ENCODE measurements at places on chromosomes 5 and 9. TPM values are rescaled to one million over a fixed set of nuclear protein-coding genes. Genes with fewer than 3 reads are reported as not detected.

Gene HMGCR
- 68.4 TPM for total RNA-seq

Gene KIAA0825
- 0.49 TPM for total RNA-seq

Gene SLC1A1
- total RNA-seq: 14.7 TPM

Gene ENG
- total RNA-seq: 25.9 TPM

Gene OR1N2
- total RNA-seq: not detected

Gene MIER3
- 92.7 TPM for total RNA-seq

Gene ORM2
- total RNA-seq: not detected

Gene AGTPBP1
- total RNA-seq: 8.0 TPM

Gene DND1
- total RNA-seq: not detected

Gene CDC25C
- total RNA-seq: 20.5 TPM

Gene FAM153A
- not detected for total RNA-seq

Gene SPATA31A3
- total RNA-seq: not detected

Gene SEMA6A
- total RNA-seq: not detected

Gene GDA
- 0.66 TPM for total RNA-seq

Gene CYSRT1
- 0.44 TPM for total RNA-seq

Gene DNM1
- 14.0 TPM for total RNA-seq

Gene LCN10
- total RNA-seq: not detected

Gene RANBP3L
- 0.76 TPM for total RNA-seq

Gene LURAP1L
- total RNA-seq: 3.2 TPM

Gene STPG3
- total RNA-seq: not detected

Gene IL4
- not detected for total RNA-seq

Gene NOXA1
- not detected for total RNA-seq

Gene POLR3G
- 7.6 TPM for total RNA-seq

Gene KLHL3
- 2.2 TPM for total RNA-seq

Gene LHX3
- not detected for total RNA-seq

Gene POLK
- total RNA-seq: 24.2 TPM

Gene PCDHGA4
- 0.17 TPM for total RNA-seq

Gene MORN5
- not detected for total RNA-seq

Gene SLC4A9
- not detected for total RNA-seq

Gene NR4A3
- 0.17 TPM for total RNA-seq

Gene IL7R
- 20.4 TPM for total RNA-seq

Gene HTR1A
- not detected for total RNA-seq

Gene F2RL2
- total RNA-seq: 4.9 TPM

Gene TMEFF1
- 0.05 TPM for total RNA-seq

Gene NPR3
- 0.52 TPM for total RNA-seq

Gene GABRA1
- total RNA-seq: not detected

Data from M059J (cell line).